ENCODE measurements at places on chromosomes 7 and 10.

- no peak for DNase-seq
These were observed 216.1 kb upstream of the ZMIZ1 start for GRCh38 chr10:78852466-78853240.

DNA sequence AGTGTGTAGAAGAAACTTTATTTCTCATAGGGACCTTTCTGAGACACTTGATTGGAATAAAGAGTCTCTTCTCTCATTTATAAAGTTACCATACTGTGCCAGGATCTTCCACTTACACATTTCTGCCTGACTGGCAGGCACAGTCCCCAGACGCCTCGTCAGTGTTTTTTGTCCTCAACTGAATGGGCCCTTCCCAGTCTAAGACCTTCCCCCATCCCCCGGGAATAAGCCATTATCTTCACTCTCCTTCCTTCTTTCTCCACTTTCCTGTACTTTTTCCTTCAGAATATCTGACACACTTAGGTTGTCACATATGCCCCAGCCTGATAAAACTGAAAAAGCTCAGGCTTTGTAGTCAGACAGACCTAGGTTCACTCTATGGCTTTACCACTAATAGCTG lies 35.3 kb upstream of the KCNIP2 start:
- no peak for DNase-seq

- DNase-seq, result no peak
These were observed 579.4 kb downstream of the SDK1 start for GRCh38 chr7:3880228-3880987.

- no peak for DNase-seq
These were observed 362.0 kb downstream of the GPR37 start for GRCh38 chr7:124403587-124403986.

DNA sequence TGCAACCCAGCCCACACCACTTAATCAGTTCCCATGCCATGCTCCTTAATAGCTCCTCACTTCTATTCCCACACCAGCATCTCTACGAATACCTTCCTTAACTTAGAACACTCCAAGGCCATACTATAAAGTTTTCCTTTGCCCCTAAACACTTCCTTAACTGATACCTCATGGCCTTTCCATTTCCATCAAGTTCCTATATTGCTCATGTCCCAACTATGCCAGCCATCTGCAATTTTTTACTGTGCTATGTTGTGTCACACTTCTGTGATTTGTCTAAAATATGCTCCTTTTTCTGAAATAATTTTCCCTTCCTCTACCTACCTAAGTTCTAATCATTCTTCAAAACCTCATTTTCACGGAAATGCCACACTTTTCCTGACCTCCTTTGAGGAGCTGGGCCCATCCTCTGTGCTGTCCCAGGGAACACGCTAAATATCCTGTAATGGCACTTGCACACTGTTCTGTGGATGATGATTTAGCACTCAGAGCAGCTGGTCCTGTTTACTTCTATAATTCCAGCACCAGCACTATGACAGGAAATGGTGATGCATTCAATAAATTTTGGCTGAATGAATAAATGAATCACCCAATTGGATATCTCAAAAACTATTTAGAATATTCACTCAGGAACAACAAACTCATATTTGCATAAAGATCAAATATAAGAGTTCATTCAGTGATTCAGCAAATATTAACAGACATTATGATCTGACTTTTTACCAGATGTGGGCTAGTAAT lies 266.5 kb upstream of the HGF start:
- DNase-seq, result no peak

- DNase-seq, result no peak
These were observed 31.2 kb downstream of the DYNC2I1 start for GRCh38 chr7:158887594-158887993.

GRCh38 chr7:129782818-129783583 lies 169.8 kb downstream of the UBE2H start:
- DNase-seq, result no peak

DNA sequence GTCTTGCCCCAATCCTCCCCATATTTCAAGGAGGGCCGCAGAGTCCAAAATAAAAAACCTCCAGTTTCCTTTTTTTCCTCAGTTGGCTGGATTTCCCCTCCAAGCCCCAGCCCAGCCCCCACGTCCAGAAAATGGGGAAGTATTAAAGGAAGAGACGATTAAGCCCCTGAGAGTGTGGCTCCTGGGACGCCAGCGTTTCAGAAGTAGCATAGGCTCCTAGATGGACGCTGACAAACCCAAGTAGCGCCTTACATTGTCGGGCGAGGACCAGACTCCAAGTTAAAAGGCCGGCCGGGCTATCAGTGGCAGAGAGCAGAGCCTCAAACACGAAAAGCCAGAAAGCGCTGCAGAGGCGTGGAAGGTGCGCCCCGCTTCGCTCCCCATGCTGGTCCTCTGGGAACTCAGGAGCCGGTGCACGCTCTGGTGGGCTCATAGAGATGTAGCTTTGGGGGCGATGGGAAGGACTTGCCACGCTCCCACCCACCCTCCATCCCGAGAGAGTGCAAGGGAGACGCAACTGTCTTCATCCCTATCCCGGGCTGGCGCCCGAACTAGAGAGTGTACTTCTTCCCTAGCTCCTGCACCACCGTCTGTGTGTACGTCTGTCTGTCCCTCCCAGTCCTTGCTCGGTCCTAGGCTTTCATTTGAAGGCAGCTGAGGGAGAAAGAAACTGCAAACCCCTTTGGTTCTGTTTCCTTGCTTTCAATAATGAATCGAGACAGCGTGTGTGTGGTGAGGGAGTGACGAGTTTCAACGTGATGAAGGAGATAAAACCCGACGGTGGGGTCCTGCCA lies 6.3 kb upstream of the EMX2 start:
- no peak for DNase-seq

Data from effector memory CD4-positive, alpha-beta T cell (primary cell).